Chondrocyte (in vitro differentiated cells): ENCODE measurements at places on chromosomes 16 and 17. TPM values are rescaled to one million over a fixed set of nuclear protein-coding genes. Genes with fewer than 3 reads are reported as not detected.

- no peak for DNase-seq
- peaks cover 5% of the 10 kb centered on the region for H3K4me1 ChIP-seq
- H3K27me3 ChIP-seq = peaks cover 12% of the 10 kb centered on the region
- no peaks in the 10 kb centered on the region for H3K36me3 ChIP-seq
- no peak overlapping the region for H3K27ac ChIP-seq
Measured at GRCh38 chr17:58380207-58381123, 28.5 kb upstream of the SUPT4H1 start.

DNA sequence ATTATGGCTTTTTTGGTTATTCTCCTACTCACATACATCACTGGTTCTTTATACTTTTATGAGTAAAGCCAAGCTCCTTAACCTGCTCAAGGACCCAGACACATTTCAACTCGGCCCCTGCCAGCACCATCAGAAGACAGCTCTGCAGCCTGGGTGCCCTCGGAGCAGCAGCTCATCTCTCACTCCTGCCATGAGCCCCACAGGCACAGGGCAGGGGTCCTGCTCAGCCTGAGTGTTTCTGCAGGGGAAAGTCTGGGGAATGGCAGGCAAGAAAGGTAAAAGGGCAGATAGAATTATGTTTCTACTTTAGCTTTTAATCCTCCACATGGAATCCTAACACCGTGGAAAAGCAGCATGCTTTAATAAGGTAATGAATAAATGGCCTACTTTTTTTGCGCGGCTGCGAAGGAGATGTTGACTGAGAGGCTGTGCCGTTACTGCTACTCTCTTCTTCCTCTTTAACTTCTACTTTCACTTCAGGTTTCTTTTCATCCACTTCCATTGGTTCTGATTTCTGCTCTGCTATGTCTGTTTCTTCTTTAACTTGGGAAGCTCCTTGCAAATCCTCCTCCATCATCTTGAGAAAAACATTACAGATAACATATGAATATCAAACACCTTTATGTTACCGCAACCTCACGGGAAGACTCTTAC, 50.1 kb upstream of the TRAP1 start:
- peaks cover 26% of the 10 kb centered on the region for H3K36me3 ChIP-seq
- no peak overlapping the region for H3K4me3 ChIP-seq
- no peaks in the 10 kb centered on the region for H3K27me3 ChIP-seq
- H3K27ac ChIP-seq = no peak overlapping the region

GRCh38 chr16:87050142-87050541, 267.1 kb downstream of the C16orf95 start:
- peaks cover 2% of the 10 kb centered on the region for H3K36me3 ChIP-seq
- H3K27me3 ChIP-seq = peaks cover 2% of the 10 kb centered on the region
- DNase-seq = no peak
- no peak overlapping the region for H3K27ac ChIP-seq
- no peak overlapping the region for H3K4me3 ChIP-seq

KRT24 gene
- not detected in 3 replicates for total RNA-seq

LRRC37A3 gene
- total RNA-seq = 15.6 to 25.6 TPM (median 17.5 TPM) in 3 replicates

GRCh38 chr16:85867189-85867588, 31.8 kb upstream of the IRF8 start:
- no peak for DNase-seq
- H3K4me1 ChIP-seq = no peaks in the 10 kb centered on the region
- peaks cover 43% of the 10 kb centered on the region for H3K27me3 ChIP-seq
- no peak overlapping the region for H3K27ac ChIP-seq

GRCh38 chr16:17316005-17316404, 154.8 kb downstream of the XYLT1 start:
- H3K4me3 ChIP-seq = no peak overlapping the region
- no peaks in the 10 kb centered on the region for H3K27me3 ChIP-seq
- H3K4me1 ChIP-seq = peaks cover 38% of the 10 kb centered on the region
- no peak overlapping the region for H3K27ac ChIP-seq

APRT gene
- total RNA-seq = 68.8 to 90.2 TPM (median 70.7 TPM) in 3 replicates

NPIPA5 gene
- total RNA-seq = 6.9 to 11.5 TPM (median 7.7 TPM) in 3 replicates

- peak overlapping the region; percentile 87 for H3K4me3 ChIP-seq
- no peak for DNase-seq
- no peaks in the 10 kb centered on the region for H3K36me3 ChIP-seq
Measured at GRCh38 chr17:64129515-64129764, 504 bp downstream of the ERN1 start.

UMOD gene
- not detected in 3 replicates for total RNA-seq

TBC1D3H gene
- not detected in 3 replicates for total RNA-seq

GRCh38 chr16:88389191-88389590, 6.4 kb downstream of the ZNF469 start:
- peak overlapping the region; percentile 49 for H3K27ac ChIP-seq
- H3K27me3 ChIP-seq = no peaks in the 10 kb centered on the region
- DNase-seq = no peak
- H3K36me3 ChIP-seq = peaks cover 13% of the 10 kb centered on the region
- H3K4me3 ChIP-seq = no peak overlapping the region
- H3K4me1 ChIP-seq = peaks cover 66% of the 10 kb centered on the region

DNA sequence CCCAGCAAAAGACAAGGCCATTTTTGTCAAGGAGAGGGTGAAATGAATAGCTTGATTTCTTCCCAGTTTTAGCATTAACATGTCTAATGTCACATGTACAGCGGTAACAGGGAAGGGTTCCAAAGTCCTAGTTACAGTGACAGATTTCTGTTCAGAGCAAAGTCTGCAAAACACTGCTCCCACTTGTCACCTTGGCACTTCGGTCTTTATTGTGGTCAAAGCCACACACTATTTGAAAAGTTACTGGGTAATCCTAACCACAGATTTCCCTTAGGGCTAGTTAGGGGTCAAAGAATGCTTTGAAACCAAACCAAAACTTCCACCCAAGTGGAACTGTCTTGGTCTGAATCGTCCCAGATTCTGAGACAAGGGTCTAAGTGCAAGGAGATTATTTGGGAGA, 455.6 kb downstream of the HS3ST3B1 start:
- H3K4me1 ChIP-seq = peaks cover 15% of the 10 kb centered on the region
- H3K27me3 ChIP-seq = no peaks in the 10 kb centered on the region
- H3K4me3 ChIP-seq = no peak overlapping the region
- DNase-seq = no peak

HAP1 gene
- total RNA-seq = not detected in 3 replicates

DNA sequence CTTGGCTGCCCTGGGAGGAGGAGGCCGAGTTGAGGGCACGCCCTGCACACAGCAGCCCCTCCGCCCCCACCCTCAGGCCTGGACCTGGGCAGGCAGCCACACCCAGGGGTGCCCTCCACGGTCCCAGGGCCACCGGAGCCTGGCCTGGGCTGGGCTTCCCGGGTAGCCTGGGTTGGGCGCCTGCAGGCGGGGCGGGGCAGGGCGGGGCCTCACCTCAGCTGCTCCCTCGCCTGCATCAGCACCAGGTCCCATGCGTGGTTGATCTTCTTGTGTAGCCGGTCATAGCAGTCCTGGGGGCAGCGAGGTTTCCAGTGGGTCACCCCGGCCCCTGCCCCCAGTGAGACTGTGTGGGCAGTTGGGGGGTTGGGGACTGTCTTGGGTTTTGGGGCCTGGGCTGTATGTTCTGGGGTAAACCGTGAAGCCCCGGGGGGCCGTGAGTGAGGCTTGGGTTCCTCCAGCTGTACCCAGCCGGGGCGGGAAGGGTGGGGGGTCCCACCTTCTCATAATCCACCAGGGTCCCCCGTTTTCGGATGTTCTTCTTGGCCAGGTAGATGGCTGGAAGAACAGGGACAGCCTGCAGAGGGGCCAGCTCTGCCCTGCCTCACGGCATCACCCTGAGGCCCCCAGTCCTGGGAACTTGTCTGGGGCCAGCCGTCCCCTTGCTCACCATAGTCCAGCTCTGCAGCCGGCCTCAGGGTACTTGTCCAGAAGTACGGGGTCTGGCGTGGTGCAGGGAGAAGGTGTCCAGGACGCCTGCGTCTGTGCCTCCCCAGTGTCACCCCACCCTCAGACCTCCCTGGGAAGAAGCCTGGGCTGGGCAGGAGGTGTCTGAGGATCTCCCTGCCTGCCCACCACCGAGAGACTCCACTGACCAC, 2.0 kb downstream of the RGS11 start:
- no peak for DNase-seq
- H3K4me1 ChIP-seq = peaks cover 5% of the 10 kb centered on the region
- H3K36me3 ChIP-seq = no peaks in the 10 kb centered on the region
- no peak overlapping the region for H3K4me3 ChIP-seq

DNA sequence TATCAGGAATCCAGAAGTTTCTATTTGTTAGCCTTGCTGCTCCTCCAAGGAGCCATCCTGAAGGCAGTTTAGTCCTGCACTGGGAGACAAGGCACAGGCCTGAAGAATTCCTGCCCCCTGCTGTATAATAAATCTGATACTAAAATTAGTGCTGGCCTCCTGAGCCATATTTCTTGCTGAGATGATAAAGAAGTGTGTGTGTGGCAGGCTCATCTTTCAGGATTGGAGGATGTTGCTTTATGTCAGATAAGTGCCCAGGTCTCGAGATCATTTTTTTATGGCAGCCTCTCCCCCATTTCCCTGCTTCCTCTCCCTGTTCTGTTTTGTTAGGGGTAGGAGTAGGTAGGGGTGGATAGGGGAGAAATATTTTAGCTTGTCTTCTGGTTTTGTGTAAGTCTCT, 26.0 kb downstream of the MSI2 start:
- peaks cover 28% of the 10 kb centered on the region for H3K4me1 ChIP-seq
- peaks cover 3% of the 10 kb centered on the region for H3K36me3 ChIP-seq
- no peak overlapping the region for H3K27ac ChIP-seq
- no peak for DNase-seq

DNA sequence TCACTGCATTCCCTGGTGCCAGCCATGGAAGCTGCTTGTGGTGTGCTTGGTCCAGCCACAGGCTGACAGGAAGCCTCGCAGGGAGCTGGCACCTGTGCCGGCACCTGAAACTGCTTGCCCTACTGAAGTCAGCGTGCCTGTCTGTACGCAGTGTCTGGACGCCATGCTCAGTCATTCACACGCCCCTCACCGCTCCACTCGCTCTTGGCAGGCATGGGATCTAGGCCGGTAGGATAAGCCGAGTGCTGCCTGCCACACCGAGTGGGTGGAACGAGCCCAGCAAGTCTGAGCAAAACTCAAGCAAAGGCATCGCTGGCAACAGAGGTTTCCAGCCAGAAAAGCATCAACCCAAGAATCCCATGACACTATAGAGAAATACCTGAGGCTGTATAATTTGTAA, 350.6 kb downstream of the CDH11 start:
- peaks cover 30% of the 10 kb centered on the region for H3K4me1 ChIP-seq
- no peaks in the 10 kb centered on the region for H3K27me3 ChIP-seq
- no peak overlapping the region for H3K4me3 ChIP-seq
- no peak overlapping the region for H3K27ac ChIP-seq

CLDN7 gene
- total RNA-seq = 0.42 to 0.54 TPM (median 0.46 TPM) in 3 replicates

OTOP2 gene
- not detected in 3 replicates for total RNA-seq

- no peak for DNase-seq
- H3K27me3 ChIP-seq = no peaks in the 10 kb centered on the region
- H3K4me1 ChIP-seq = peaks cover 6% of the 10 kb centered on the region
- H3K4me3 ChIP-seq = no peak overlapping the region
Measured at GRCh38 chr16:85068746-85069145, 41.2 kb downstream of the KIAA0513 start.

PSKH1 gene
- total RNA-seq = 33.1 to 38.9 TPM (median 35.9 TPM) in 3 replicates

MYH13 gene
- not detected in 3 replicates for total RNA-seq

- H3K36me3 ChIP-seq = no peaks in the 10 kb centered on the region
- no peak overlapping the region for H3K27ac ChIP-seq
- DNase-seq = peak; percentile 75
- peaks cover 22% of the 10 kb centered on the region for H3K4me1 ChIP-seq
Measured at GRCh38 chr17:19756546-19756945, 8.4 kb upstream of the ALDH3A1 start.

DNA sequence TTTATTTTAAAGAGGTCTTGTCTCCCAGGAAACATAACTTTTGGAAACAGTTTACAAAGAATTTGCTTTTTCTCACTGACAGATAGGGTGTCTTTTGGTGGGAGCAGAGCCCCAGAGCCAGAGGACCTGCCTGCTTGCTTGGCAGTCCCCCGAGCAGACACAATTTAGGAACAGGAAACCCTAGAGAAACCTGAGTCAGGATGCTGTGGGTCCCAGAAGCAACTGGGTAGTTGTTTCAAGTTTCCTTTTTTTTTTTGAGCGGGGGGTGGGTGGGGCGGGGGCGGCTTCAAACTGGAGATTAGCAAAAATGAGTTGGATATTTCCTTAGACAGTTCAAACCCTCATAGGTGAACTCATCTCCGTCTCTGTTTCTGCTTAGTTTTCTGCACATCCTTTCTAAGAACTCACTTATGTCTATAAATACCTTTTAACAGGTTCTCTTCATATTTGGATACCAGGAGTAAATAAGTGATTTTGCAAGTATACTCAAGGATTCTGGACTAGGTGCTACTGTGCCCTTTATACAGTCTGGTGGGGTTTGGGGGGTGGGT, 135.1 kb downstream of the PRKCA start:
- no peak for DNase-seq
- H3K36me3 ChIP-seq = no peaks in the 10 kb centered on the region
- no peak overlapping the region for H3K27ac ChIP-seq
- H3K4me1 ChIP-seq = peaks cover 30% of the 10 kb centered on the region

DNA sequence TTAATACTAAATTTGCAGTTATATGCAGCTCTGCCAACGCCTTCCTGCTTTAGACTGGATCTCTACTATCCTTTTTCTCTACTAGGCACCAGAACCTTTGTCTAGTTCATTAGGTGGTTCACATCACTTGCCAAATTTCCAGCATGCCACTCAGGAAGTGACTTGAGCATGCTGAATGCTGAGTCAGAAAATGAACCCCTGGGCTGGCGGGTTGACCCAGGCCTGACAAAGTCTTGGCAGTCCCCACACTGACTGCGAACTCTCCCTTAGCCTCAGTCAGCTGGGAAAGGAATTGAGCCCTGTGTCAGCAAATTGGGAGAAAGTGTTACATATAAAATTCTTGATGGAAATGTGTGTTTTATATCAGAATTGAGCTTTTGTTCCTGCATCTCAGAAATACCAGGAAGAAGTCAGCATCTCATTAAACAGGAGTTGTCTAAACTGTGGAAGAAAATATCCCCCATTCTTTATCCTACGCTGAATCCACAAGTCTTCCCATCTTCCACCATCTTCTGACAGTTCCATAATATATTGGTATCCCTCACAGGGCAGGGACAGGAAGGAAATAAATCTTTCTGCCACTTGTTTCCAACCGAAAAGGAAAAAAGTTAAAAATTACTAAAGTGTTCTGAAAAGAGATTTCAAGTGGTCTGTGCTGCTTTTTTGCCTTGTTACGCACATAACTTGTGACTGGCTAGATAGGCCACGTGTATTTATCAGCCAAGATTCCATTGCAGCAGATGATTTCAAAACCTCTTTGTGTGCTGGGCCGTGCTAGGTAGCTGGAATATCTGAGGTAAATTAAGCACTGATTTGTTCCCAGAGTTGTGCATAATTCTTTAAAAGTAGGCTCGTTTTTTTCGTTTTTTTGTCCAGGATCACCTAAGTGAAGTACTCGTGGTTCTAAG, 16.7 kb upstream of the SLC12A3 start:
- H3K27me3 ChIP-seq = no peaks in the 10 kb centered on the region
- peaks cover 6% of the 10 kb centered on the region for H3K36me3 ChIP-seq
- peaks cover 55% of the 10 kb centered on the region for H3K4me1 ChIP-seq
- peak overlapping the region; percentile 2 for H3K4me3 ChIP-seq

NTN1 gene
- total RNA-seq = 3.3 to 4.3 TPM (median 4.0 TPM) in 3 replicates

DNA sequence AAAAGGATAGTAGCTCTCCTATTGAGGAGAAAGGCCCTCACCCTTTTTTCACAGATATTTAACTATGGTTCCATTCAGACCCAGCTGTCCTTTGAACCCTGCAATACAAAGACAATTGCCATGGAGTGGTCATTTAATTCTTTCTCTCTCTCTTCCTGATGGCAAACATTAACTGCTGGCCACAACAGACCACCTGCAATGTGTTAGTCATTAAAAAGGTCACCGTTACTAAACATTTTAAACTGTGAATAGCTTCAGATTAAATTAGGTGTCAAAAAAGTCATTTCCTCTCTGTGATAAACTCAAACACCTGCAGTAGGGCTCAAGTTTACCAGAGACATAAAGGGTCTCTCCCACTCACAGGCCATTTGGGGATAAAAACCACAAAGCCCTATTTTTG, 697.2 kb downstream of the TOX3 start:
- H3K27me3 ChIP-seq = peaks cover 6% of the 10 kb centered on the region
- no peaks in the 10 kb centered on the region for H3K36me3 ChIP-seq
- no peak for DNase-seq
- H3K4me1 ChIP-seq = no peaks in the 10 kb centered on the region
- H3K4me3 ChIP-seq = no peak overlapping the region
- H3K27ac ChIP-seq = no peak overlapping the region
